ENCODE measurements at places on chromosomes 1 and 21. TPM values are rescaled to one million over a fixed set of nuclear protein-coding genes. Genes with fewer than 3 reads are reported as not detected.

The VCAM1 gene
- 61.0 TPM for polyA plus RNA-seq

DNA sequence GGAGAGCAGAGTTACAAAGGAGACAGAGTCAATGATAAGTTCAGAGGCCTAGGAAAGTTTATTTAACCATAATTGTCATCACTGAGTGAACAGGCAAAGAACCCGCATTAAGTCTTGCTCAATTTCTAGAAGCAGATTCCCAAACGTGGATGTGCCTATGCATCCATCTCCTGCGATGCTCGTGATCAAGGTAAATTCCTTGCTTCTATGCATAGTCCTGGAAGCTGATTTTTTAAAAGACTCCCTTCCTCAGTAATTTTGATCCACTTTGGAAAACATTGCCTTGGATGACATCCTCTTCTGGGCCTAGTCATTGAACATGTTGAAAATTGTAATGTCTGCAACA is 116.4 kb downstream of the TNFSF18 start:
- DNase-seq: no peak

- no peak for DNase-seq
Measured at GRCh38 chr21:33543505-33544129, 779 bp downstream of the SON start.

DNA sequence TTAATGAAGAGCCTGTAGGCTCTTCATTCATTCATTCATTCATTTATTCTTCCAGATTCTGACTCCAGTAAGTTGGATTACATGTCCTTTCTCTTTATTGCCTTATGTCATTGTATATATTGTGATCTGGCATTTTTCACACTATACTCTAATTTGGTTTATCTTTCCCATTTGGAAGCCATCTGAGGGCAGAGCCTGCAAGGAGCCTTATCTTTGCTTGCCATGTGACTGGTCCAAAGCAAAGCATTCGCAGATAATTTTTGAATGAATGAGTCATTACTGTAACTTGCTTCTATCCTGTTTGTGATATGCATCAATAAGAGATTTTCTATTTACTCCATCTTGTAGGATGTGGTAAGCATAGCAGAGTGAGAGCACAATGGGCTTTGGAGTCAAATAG is 108.4 kb upstream of the DAB1 start:
- DNase-seq: no peak

All from spinal cord (tissue), 10 donors.